ENCODE measurements at places on chromosomes 1 and 21.

DNA sequence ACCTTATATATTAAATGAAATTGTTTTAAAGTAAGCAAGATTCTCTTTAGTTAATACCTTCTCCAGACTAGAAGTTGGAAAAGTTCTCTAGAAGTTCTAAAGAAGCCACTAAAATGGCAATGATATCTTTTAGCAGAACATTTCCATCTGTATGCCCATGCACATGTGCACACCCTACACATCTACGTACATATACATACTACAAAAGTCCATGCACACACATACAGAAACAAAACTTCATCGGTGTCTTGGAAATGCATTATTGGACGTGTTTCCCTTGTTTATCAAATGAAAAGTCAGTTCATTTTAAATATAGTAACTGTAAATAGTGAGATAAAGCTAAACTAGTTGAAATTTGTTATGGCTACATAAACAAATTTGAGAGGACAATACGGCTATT is 114.4 kb downstream of the KCNT2 start:
- DNase-seq, result no peak

- no peak for DNase-seq
These were observed 14.3 kb downstream of the TTLL10 start for GRCh38 chr1:1187938-1188337.

DNA sequence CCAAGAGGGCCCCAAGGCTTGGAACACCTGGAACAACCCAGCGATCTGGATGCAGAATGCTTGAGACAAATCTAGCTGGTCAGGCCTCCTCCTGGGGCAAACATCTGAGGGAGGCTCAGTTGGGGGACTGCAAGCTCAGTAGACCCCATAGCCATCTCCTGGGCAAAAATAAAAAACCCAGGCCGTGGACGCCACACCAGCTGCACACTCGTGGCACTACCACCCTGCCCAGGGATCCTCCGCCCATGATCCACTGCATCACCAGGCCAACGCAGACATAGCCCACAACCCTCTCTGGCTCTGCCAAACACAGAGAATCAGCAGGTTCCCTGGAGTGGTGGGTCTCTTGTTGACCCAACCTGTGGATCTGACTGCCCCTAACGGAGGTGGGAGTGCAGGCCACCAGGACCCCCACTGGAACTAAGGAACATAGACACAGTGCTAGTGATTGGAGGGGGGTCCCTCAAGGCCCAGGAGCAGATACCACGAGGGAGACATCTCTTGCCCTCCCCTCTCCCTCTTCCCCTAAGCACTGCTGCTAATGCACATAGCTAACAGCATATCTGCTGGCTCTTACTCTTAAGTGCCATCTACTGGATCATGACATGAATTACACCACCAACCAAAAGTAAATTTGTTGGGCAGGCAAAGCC is 147.2 kb downstream of the CHD1L start:
- DNase-seq, result no peak

DNA sequence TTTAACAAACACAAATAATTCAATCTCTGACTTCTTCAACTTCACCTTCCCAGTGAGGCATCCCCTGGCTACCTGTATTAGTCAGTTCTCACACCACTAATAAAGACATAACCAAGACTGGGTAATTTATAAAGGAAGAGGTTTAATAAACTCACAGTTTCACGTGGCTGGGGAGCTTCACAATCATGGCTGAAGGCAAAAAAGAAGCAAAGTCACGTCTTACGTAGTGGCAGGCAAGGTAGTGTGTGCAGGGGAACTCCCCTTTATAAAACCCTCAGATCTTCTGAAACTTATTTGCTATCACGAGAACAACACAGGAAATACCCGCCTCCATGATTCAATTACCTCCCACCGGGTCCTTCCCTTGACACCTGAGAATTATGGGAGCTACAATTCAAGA is 478.5 kb downstream of the ADGRL2 start:
- no peak for DNase-seq

DNA sequence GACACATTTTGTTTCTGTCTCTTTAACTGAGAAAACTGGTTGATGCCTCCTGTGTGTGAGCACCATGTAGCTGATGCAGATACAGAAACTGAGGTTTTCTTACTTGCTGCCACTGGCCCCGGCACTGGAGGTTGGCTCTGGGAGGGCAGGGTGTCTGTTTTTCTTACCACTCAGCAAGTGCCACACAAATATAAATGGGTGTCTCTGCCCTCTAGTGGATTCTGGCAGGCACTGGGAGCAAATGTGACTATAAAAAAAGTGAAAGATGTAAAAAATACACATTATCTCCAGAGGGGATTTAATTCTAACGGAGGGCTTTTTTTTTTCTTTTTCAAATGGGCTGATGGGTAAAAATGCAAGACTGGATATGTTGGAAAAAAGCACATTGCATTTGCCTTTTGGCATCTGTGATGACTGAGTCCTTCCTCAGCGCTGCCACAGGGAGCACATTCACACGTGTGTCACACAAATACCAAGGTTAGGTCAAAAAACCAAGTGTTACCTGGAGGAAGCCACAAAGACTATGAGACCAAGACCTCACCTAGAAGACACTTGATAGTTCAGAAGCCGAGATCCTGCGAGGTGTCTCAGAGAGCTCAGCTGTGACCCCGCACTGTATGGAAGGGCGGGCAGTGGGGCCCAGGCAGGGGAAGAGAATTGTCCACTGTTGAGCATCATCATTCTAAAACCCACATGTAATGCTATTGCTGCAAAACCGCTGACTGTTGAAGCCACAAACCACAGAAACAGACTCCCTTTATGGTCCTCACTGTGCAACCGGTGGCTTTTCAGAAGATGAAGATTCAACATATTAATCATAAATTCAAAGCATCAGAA is 18.9 kb downstream of the PGBD2 start:
- no peak for DNase-seq

DNA sequence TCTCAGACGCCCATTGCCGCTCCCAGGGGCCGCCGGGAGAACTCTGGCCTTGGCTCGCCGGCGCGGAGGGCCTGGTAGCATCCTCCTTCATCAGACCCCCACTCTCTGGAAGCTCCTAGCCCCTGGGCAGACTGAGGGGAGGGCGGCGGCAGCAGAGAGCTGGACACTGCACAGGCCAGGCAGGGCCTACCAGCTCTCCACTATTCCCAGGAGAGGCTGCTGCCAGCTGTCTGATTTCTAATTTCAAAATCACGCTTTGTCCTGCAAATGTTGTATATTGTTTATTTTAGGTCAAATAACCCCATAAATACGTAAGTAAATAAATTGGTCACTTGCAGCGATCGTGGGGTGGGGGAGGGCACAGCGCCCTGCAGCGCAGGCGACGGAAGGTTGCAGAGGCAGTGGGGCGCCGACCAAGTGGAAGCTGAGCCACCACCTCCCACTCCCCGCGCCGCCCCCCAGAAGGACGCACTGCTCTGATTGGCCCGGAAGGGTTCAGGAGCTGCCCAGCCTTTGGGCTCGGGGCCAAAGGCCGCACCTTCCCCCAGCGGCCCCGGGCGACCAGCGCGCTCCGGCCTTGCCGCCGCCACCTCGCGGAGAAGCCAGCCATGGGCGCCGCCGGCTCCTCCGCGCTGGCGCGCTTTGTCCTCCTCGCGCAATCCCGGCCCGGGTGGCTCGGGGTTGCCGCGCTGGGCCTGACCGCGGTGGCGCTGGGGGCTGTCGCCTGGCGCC is at the start of gene MTARC1:
TSS of gene MTARC1 (plus strand) at position 577 of the 732 bp plus-strand sequence. CDS start at position 609, 32 bp downstream.
- no peak for DNase-seq
